ENCODE measurements at places on chromosomes 12 and 14.
A peak's percentile ranks its signal among the peaks of the same experiment; 100 is the strongest.

- peak; percentile 3 for DNase-seq
These were observed 115.2 kb upstream of the PELI2 start for GRCh38 chr14:56002876-56003625.

DNA sequence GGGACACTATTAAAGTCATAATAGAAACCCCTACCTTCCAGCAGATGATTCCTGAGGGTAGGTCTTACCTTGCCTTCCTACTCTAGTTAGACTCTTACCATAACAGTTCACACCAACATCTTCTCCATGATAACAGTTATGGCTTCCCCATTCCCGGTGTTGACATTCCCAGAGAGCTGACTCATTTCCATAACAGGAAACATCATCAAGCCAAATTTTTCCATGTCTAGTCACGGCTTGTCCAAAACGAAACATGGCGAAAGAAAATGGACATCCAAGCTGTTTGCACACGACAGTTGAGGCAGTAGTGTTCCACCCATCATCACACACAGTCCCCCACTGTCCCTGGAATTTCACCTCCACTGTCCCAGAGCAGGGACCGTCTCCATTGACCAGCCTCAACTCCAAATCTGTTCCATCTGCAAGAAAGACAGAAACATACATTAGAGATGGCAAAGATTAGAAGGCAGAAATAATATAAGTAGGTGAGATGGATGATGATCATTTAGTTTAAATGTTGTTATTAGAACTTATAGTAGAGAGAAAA lies 10.6 kb downstream of the CD163L1 start:
- DNase-seq = no peak

DNA sequence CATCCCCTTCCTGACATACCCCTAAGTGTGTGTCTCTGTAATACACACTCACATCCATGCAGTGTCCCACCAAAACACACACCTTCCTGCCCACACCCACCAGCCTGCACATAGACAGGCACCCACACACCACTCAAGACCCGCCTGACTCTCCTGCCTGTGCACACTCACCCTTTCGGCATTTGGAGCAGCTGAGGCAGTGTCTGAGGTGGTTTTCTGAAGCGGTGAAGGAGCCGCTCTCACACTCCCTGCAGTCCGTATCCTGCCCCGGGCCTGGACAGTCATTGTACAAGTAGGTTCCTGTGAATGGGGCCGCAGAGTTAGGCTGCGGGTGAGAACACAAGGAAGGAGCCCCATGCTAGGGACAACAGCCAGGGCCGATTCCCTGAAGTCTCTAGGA lies 8.3 kb downstream of the TNFRSF1A start:
- DNase-seq = no peak

- DNase-seq = no peak
These were observed 122.0 kb downstream of the AKAP6 start for GRCh38 chr14:32450919-32451675.

DNA sequence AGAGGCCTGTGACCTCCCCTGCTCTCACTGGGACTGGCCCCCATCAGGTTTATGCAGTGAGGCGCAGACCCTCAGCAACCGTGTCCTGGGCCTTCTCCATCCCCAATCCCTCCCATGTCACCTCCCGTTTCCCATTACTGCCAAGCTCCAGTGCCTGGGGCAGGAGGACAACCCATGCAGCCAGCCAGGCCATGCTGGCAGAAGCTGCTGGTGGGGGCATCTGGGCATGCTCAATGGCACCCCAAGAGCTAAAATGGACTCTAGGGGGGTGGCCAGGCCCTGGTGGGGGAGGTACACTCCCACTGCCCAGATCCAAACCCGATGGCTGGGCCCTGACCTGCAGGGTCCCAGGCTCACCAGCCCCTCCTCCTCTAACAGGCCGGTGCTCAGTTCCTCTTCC lies 20.5 kb upstream of the GPR132 start:
- DNase-seq = no peak

DNA sequence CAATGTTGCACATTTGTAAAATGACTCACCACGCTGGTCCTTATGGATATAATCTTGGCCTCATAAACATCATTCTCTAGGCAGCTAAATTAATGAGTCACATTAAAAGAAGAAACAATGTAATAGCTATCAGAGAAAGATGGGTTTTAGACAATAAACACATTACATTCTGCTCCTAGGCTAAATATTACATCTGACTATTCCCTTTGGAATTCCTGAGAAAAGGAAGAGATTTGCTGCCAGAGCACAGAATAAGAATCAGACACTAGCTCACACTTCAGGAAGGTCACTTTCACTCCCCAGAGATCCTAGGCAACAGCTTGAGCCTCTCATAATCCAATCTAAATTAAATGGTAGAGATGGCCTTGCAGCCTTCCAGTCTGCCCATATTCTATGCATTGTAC lies 218.2 kb downstream of the PTPRO start:
- DNase-seq = no peak

- DNase-seq = no peak
These were observed 16.4 kb upstream of the TAS2R30 start for GRCh38 chr12:11150832-11151231.

DNA sequence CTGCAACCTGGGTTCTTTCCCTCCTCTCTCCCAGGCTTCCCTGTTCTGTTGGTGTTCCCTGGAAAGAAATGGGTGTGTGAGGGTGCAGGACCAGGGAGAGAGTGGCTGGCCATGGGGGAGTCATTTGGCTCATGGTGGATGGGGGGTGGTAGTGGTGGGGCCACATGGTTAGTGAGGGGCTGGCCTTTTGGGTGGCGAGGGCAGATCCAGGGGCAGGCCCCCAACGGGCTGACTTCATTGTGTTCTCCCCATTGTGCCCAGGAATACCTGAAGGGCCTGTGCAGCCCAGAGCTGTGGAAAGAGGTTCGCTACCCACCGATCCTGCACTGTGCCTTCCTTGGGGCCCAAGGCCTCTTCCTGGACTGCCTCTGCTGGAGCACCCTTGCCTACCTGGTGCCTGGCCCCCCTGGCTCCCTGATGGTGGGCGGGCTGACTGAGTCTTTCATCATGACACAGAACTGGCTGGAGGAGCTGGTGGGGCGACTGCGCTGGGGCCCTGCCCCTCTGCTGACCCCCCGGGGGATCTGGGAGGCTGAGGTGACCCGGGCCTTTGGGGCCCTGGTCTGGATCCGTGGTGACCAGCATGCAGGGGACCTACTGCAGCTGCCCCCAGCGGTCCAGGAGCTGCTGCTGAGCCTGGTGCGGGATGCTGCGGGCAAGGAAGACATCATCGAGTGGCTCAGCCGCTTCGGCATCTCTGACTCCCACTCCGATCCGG lies 9.0 kb downstream of the NYNRIN start:
- no peak for DNase-seq

DNA sequence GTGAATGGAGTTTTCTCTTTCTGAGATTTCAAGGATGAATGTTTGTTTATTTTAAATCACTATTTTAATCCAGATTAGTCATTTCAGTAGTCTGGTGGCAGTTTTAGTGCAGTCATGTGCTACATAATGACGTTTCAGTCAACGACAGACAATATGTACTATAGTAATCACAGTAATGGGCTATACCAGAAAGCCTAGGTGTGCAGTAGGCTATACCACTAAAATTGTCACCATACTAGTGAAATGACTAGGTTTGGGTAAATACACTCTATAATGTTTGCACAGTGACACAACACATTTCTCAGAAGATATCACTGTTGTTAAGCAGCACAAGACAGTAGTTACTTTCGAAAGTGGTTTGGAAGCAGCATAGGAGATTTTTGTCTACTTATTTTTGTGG lies 203.1 kb downstream of the ETNK1 start:
- DNase-seq = no peak

GRCh38 chr14:30267141-30267540 lies 291.8 kb upstream of the G2E3 start:
- DNase-seq = no peak

- DNase-seq = no peak
These were observed 690 bp upstream of the TDRD9 start for GRCh38 chr14:103927566-103927965.

DNA sequence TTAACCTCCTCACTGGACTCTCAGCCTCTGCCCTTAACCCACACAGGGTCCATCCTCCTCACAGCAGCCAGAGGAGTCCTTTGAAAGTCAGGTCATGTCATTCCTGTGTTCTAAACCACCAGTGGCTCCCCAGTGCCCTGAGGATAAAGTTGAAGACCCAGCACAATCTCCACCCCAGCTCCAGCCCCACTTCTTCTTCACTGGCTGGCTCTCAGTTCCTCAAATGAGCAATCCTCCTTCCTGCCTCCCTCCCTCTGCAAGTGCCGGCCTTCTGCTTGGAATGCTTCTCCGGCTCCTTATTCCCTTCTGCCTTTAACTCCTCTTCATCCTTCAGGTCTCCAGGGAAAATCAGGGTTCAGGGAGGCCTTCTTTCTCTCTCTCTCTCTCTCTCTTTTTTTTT lies 32.0 kb upstream of the SPPL3 start:
- DNase-seq = no peak

DNA sequence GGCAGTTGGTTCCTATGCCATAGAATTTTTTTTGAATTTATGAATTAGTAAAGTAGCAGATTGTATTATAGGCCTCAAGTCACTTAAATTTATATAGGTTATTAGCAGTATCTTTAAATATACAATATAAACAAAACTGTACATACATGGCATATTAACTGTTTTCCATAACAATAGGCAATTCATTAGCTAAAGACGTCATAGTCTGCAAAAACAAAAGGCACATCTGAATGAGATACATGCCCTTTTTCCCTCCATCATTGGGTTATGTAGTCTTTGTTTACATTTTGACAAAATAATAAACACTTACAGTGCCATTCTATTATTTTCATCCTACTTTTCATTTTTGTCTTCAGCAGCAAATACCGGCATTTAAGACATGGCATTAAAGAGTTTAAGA lies 1.1 kb upstream of the VCPKMT start:
- DNase-seq = no peak

- DNase-seq = no peak
These were observed 8.1 kb upstream of the PTGDR start for GRCh38 chr14:52259434-52259833.

DNA sequence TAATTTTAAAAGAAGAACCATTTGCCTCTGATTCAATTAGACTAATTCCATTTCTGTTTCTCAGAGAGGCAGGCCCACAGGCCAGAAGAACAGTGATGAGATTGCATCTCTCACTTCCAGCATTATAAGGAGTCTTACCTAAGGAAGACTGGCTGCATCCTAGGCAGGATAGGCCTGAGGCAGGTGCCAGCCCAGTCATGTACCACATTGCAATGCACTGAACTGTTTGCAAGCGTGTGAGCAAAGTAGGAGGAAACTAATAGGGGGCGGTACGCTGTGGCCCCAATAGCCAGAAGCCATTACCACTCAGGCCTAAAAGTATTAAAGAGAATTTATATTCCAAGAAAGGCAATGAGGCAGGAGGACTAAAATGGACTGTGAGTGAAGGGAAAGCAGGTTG lies 12.1 kb upstream of the CNIH1 start:
- DNase-seq = no peak

DNA sequence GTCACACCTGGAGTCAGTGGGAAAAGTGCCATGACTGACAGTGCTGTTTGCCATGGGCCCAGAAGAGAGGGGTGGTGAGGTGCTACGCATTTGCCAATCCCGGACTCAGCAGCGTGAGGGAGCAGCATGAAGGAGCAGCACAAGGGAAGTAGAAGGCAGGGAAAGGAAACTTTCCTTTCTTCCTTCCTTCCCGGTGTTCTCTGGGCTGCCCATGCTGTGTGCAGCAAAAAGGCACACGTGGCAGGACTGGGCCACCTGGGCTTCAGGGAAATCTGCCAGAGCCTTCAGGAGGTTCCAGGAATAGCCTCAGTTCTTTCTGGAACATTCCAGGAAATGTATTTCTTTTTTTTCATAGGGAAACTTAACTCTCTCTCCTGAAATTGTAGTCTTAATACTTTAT lies 23.0 kb downstream of the TRIM9 start:
- DNase-seq = no peak

- DNase-seq = no peak
These were observed 20.1 kb downstream of the PLEKHG7 start for GRCh38 chr12:92722897-92723296.

DNA sequence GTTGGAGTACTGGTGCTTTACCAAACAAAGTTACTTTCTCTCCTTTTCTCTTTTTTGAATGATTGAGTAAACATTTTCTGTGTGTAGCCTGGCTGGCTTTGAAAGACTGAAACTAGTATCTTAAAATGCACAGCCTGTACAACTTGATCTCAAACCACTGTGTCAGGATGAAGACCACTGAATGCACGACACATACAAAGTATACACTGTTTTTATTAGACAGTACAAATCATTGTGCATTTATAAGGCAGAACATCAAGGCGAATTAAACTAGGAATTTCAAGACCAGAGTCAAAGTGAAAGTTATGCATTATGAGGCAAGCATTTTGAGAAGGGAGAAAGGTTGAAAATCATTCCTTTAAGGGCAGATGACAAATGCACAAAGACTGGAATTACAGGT lies 59.0 kb downstream of the PIWIL1 start:
- DNase-seq = no peak

- peak; percentile 23 for DNase-seq
These were observed 585 bp upstream of the DYRK2 start for GRCh38 chr12:67647799-67648520.

- DNase-seq = no peak
These were observed 4.4 kb downstream of the NACA start for GRCh38 chr12:56720731-56721151.

DNA sequence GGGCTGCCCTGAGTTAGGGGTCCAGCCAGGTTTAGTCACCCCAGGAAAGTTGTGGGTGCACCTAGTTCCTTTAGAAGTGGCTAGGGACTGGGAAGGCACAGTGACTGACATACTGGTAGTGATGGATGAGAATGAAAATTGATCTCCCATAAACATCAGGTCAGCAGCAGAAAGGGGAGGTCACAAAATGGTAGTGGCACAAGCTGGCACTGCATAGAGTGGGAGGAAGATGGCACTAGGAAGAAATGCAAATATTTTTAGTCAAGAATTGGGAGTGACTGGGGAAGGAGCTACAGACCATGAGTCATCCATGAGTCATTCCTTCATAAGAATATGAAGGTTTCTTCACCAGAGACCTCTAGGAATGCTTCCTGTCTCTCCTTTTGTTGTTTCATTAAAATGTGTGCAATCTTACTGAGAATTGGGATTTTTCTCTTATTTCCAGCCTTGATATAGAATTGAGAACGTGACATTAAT lies 198.3 kb upstream of the AMIGO2 start:
- no peak for DNase-seq

DNA sequence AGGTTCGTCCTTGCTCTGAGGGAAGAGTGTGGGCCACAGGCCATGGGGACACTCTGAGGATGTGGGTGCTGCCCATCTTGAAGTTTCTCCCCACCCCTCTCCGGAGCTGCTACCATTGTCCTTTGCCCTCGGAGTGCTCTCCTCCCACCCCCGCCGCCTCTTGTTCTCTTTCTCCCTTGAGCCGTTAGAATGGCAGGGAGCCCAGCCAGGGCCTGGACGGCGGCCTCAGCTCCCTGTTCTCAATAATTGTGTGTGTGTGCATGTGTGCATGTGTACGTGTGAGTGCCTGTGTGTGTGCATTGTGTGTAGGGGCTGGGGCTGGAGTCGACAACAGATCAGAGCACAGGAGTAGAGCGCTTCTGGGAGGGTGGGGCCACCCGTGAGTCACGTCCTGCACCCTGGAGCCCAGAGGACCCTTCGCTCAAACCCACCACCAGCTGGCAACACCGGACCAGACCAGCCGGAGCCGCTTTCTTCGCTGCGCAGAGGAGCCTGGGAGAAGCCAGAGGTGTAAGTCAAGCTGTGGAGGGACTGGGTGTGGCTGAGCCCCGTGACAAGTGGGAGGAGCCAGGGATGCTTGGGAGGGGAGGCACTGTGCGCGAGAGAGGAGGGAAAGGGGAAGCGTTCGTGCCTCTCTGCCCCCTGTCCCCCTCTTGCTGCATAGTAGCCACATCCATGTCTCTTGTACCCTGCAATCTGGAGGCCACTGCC lies 25.9 kb upstream of the KCNA5 start:
- no peak for DNase-seq
